Gastroesophageal sphincter (tissue), 4 donors: ENCODE measurements at places on chromosomes 2 and 18. TPM values are rescaled to one million over a fixed set of nuclear protein-coding genes. Genes with fewer than 3 reads are reported as not detected.

- ATAC-seq: no peak
Observed at GRCh38 chr2:132589966-132590365, 80.0 kb downstream of the LYPD1 start.

- ATAC-seq: no peak
Observed at GRCh38 chr2:120703330-120703994, 32.2 kb upstream of the GLI2 start.

- peak; percentile 46 for ATAC-seq
Observed at GRCh38 chr18:46253498-46253897, 149.3 kb downstream of the HAUS1 start.

Gene UGT1A4
- not detected for total RNA-seq

DNA sequence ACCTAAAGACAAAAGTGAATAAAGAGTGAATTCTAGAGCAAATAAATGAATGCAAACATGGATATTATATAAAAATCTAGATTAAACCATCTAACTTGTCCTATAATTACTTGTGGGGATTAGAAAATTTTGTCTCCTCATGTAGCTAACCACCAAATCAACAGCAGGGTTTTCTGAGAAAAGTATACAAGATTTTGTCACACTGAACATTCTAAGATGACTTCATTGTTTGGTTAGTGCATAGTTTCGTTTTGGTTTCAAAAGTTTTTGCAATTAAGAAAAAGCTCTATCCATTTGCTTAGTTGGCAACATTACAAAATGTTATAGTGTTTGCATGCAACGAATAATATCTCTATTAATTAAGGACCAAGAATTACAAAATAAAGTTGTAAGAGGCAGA is 125.0 kb downstream of the LRP2 start:
- ATAC-seq: no peak

DNA sequence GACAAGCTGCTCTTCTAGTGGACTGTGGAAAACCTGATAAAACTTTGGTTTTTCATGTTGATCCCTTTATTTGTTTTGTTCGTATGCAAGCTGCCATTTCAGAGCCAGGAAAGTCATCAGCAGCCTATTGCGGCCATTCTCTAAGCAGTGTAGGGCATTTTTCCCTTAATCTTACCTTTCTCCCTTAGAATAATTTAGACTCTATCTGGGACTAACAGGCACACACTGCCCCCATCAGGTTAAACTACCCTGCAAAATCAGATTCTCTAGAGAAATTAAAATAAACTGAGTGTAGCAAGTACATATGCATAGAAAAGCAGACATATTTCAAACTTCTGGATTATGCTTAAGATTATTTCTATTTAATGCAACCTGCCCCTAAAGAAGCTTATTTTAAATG is 347.5 kb downstream of the METTL4 start:
- peak; percentile 46 for ATAC-seq

Gene HRH4
- 0.54 TPM for total RNA-seq

DNA sequence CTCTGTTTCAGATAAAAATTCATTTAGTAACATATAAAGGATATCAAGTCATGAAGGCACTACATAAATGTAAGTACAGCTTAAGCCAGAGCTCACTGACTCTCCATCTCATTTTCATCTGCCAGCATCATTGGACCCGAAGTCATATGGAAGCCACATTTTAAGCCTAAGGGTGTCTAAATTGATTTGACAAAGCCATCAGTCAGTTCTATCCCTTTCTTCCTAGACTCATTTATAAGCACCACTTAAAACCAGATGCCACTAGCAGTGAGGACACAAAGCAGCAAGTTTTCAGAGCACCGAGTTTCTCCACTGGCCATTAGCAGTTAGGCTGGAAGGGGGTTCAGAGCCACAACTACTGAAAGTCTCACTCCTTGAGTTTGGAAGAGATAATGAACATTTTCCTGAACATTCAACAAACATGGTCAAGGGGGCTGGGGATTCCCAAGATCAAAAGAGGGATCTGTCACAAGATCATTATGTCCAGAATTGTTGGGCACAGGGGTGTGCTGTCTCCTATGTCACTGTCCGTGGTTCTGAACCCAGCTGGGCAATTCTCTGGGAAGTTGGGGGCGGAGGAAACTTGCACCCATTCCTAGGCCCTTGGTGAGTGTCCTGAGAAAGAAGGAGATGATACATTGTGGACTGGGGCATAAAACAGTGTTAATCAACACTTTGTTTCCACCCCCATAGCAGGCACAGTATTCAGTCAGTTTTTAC is 158.5 kb upstream of the LMAN1 start:
- no peak for ATAC-seq

Gene ABCG5
- total RNA-seq: not detected

- no peak for ATAC-seq
Observed at GRCh38 chr2:102258386-102259074, 52.8 kb upstream of the IL1RL1 start.

- no peak for ATAC-seq
Observed at GRCh38 chr2:208189069-208189809, 591 bp downstream of the C2orf80 start.

- ATAC-seq: no peak
Observed at GRCh38 chr2:8514796-8515758, 166.8 kb upstream of the ID2 start.

Gene SCYGR4
- not detected for total RNA-seq

- no peak for ATAC-seq
Observed at GRCh38 chr2:201949181-201949926, 84.3 kb upstream of the FZD7 start.

Gene DUSP28
- 4.0 TPM for total RNA-seq

GRCh38 chr2:191427031-191427430 is 181.8 kb downstream of the MYO1B start:
- no peak for ATAC-seq

DNA sequence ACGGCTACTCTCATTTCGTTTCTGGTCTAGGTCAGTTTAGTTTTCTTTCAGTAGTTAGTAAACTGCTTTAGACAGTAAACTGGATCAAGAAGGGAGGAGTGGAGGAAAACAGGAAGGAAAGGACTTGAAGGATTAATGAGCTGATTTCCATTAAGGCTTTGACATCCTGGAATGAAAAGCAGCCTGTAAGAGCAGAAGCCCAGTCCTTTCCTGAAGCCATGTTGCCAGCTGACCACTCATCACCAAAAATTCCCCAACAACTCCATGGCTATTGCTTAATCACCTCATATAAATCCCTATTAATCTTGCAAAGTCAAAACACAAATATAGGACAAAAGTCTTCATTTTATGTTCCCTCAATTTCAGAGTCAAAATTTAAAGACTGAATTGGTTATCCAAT is 113.7 kb upstream of the ZFP36L2 start:
- peak; percentile 65 for ATAC-seq

- peak; percentile 61 for ATAC-seq
Observed at GRCh38 chr2:17879137-17879912, 858 bp downstream of the KCNS3 start.

Gene MSGN1
- total RNA-seq: not detected

DNA sequence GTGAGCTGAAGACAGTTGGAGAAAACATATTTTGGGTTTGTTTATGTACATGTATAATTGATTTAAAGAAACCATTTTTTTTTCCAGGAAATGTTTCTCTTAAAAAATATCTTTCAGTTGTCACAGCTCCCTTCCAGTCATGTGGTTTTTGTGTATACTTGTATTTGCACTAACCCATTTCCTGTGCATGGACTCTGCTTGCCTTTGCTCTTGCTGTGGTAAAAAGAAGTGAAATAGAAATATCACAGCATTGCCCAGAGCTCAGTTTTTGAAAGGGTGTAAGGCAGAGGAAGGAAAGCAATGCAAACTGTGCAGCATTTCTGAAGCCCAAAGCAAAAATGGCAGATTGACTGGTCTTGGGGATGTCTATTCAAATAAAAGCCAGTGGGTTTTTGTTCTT is 10.4 kb upstream of the DOCK10 start:
- ATAC-seq: no peak

Gene TPO
- total RNA-seq: 12.5 TPM

DNA sequence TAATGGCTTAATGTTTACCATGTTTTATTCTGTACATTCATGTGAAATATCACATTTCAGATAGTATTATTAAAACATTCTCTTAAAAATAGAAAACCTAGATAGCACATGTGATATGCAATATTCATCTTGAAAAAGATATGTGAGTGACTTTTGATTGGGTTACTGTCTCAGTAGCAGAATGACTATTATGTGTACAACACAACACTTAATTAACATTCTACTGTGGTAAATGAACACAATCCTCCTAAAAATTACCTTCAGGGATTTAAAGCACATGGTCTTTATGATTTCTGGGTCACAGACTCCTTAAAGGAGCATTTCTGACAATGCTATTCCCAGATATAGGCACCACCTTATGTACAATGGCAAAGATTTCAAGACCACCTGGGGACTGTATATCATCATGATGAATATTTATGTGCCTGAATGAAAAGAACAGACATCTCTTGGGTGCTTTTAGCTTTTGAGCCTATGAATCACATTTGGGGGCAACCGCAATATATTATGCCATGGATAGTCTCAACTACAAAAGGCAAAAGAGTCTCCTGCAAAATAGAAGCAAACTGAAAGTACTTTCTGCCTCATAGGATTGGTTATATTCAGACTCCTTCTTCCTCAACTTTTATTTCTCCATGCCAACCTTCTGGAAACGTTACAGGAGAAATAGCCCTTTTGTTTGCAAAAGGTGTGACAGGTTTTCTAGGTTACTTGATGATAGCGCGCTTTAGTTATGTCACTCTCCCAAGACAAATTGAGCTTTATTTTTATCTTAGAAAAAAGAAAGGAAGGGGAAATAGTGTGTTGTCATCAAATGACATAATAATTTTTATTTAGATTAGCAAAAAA is 259.0 kb downstream of the CALCRL start:
- ATAC-seq: no peak

GRCh38 chr2:192416060-192416459 is 221.3 kb upstream of the TMEFF2 start:
- ATAC-seq: no peak

Gene LAMA1
- total RNA-seq: 1.0 TPM

- no peak for ATAC-seq
Observed at GRCh38 chr2:230583581-230583980, 129.1 kb upstream of the CAB39 start.

GRCh38 chr2:27303093-27304025 is 4.9 kb downstream of the UCN start:
- peak; percentile 67 for ATAC-seq

GRCh38 chr18:79931475-79931874 is 20.0 kb downstream of the SLC66A2 start:
- no peak for ATAC-seq

Gene NUP35
- total RNA-seq: 17.1 TPM

Gene POTEE
- total RNA-seq: not detected

Gene TBR1
- total RNA-seq: not detected

DNA sequence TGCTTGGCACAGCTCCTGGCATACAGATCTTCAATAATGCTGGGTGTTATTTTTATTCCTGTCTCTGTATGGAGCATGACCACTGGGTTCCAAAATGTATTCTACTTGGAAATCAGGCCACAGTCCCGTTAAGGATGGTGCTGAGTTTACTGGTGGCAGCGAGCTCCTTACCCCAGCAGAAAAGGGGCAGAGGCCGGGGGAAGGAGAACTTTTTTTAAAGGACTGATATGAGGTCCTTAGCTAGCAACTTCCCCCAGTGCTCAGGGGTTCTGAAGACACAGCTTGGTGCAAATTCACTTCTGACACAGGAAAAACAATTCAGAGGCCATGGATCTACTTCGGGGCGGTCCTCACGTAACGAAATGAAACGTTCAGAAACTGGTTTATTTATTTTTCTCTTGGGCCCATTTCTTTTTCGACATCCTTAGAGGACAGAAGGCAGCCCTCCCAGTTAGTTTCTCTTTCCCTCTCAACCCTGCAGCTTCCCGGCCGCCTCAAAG is 872 bp downstream of the RDH14 start:
- ATAC-seq: peak; percentile 0

- no peak for ATAC-seq
Observed at GRCh38 chr2:65374575-65374974, 57.8 kb downstream of the SPRED2 start.

GRCh38 chr18:64037812-64038414 is 68.0 kb downstream of the SERPINB8 start:
- ATAC-seq: no peak

Gene PIEZO2
- total RNA-seq: 1.7 TPM
